ENCODE measurements at places on chromosomes 11 and 22.
A peak's percentile ranks its signal among the peaks of the same experiment; 100 is the strongest.

DNA sequence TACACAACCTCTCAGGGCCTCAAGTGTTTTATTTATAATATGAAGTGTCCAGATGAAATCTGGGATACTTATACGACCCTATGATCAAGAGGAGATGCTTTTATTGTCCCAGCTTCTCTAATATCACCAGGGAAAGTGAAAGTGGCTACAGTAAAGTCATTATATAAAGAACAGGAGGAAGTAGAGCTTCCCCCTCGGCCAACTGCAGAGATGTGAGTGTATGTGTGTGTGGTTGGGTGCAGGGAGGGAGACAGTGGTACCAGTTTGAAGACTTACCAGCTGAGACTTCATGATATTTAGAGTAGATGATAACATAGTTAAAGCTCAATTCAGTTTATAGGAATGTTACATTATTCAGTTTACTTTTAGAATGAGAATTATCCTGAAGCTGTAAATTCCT, 373.6 kb upstream of the DDI1 start:
- no peak for DNase-seq

GRCh38 chr11:61425367-61426131, 4.2 kb downstream of the CPSF7 start:
- no peak for DNase-seq

DNA sequence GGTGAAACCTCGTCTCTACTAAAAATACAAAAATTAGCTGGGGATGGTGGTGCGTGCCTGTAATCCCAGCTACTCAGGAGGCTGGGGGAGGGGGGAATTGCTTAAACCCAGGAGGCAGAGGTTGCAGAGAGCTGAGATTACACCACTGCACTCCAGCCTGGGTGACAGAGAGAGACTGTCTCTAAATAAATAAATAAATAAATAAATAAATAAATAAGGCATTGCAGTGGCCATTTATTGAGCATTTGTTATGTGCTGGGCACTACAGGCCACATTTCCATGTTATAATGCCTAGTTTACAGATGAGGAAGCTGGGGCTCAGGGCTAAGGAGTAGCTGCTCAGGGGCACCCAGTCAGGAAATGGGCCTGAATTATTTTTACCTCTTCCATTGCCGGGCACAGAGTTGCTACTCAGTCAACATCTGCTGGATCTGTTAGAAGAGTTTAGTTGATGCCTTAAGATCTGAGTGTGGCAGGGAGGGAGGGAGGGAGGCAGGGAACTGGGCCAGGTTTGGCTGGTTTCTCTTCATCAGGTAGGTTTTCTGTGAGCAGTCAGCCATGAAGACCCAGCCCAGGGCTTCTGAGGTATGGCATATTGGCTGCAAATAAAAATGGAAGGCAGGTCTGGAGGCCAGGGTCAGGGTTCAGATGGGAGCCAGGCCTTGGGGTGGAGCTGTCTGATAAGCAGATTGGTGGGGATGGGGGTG, 5.6 kb downstream of the PVALB start:
- no peak for DNase-seq

DNA sequence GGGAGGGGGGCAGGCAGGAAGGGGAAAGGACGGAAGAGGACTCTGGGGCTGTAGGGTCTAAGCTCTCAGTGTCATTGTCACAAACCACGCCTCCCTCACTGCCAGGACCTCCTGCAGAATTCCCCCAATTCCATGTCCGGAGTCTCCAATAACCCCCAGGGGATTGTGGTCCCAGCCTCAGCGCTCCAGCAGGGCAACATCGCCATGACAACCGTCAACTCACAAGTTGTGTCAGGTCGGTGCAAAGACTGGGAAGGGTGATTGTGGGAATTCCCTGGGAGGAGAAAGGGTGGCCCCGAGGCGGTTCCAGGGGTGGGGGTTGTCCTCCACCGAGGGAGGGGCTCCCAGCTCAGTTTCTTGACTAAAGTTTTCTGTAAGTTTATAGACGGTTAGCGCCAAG, 86.0 kb downstream of the FEZ1 start:
- no peak for DNase-seq

GRCh38 chr22:43567691-43568324, 156.0 kb downstream of the MPPED1 start:
- no peak for DNase-seq

GRCh38 chr11:72897506-72897905, 83.3 kb downstream of the ATG16L2 start:
- DNase-seq, result no peak

GRCh38 chr11:45563171-45563570, 102.3 kb downstream of the CHST1 start:
- no peak for DNase-seq

GRCh38 chr22:39204216-39204615, 40.6 kb downstream of the PDGFB start:
- no peak for DNase-seq

GRCh38 chr11:19912958-19913892, 200.6 kb downstream of the NAV2 start:
- no peak for DNase-seq

GRCh38 chr22:50452649-50453048, 22.2 kb downstream of the SBF1 start:
- no peak for DNase-seq

DNA sequence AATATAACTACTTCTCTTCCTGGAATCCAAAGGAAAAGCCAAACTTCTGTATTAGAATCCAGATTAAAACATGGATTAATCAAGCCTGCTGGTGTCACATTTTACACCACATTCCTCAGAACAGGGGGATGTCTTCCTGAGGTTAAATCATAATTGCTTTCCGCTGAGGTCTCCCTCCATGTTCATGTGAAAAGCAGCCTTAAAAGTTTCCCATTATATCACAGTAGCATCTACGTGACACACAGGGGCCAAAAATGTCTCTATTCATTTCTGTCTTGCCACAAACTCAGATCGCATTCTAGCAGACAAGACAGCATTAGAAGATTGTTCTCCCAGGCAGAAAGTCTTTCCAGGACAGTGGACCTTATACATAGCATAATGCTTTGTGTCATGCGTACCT, 788.7 kb downstream of the OPCML start:
- DNase-seq, result no peak

GRCh38 chr11:3341298-3341697, 37.6 kb downstream of the ZNF195 start:
- DNase-seq, result peak; percentile 16

- no peak for DNase-seq
These were observed 1.2 kb downstream of the MSANTD2 start for GRCh38 chr11:124798991-124799347.
